ENCODE measurements at places on chromosomes 1 and 21. TPM values are rescaled to one million over a fixed set of nuclear protein-coding genes. Genes with fewer than 3 reads are reported as not detected.

DNA sequence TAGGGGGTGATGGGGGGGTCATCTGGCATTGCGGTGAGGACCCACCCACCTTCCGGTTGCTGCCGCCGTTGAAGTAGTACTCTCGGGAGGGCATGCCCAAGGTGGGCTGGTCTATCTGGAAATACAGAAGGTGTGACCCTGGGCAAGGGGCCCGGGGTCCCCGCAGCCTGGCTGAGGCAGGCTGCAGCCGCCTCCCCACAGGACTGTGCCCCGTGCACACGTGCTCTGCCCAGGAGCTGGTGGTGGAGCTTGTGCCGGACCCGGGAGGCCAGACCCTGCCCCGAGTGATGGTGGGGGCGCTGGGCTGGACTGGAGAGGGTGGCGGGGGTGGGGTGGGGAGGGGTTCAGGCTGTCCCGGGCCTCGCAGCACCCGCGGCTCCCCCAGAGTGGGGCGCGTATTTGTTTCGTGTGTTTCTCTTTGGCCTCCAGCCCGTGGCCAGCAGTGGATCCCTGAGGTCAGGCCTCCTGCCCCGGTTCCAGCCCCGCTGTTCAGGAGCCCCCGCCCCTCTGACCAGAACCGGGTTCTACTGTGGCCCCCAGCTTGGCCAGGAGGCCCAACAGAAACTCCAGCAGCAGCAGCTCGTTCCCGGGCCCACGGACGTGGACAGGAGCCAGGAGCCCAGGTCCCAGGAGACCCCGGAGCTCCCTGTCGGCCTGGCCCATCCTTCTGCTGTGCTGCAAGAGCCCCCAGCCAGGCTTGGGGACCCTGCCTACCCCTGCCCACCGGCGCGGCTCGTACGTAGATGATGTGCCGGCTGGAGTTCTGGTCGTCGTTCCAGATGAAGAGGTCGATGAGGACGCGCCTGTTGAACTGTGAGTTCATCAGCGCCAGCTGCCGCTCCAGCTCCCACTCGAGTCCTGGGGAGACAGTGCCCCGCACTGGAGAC lies 19.2 kb downstream of the PRXL2B start:
- no peak for ATAC-seq

DNA sequence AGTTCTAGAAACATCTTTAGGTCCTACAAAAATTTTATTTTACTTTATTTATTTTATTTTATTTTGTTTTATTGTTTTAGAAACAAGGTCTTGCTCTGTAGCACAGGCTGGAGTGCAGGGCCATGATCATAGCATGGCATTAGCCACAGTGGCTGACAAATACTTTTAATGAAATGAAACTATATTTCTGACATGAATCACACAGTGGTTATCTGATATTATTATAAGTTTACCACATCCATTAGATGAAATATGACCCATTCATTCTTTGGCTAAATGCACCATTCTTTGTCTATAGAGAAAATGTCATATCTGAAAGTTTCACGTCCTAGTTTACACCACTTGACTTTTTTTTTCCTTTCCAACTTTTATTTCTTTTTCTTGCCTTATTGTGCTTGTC lies 613.4 kb upstream of the ADAMTS5 start:
- ATAC-seq, result no peak

- no peak for ATAC-seq
These were observed 156.2 kb upstream of the CAMK1G start for GRCh38 chr1:209427277-209427676.

Gene KLF17
- total RNA-seq, result not detected

Gene OR6N1
- total RNA-seq, result not detected

Data from activated T-helper 17 cell treated with anti-CD3 and anti-CD28 coated beads, Interleukin-2, amount 50 U/mL, for 72 hours (primary cell).